Body of pancreas (tissue), 4 donors: ENCODE measurements at places on chromosomes 5 and 9. TPM values are rescaled to one million over a fixed set of nuclear protein-coding genes. Genes with fewer than 3 reads are reported as not detected.

- DNase-seq: no peak
These were observed 18.9 kb downstream of the CLPTM1L start for GRCh38 chr5:1325870-1326531.

DNA sequence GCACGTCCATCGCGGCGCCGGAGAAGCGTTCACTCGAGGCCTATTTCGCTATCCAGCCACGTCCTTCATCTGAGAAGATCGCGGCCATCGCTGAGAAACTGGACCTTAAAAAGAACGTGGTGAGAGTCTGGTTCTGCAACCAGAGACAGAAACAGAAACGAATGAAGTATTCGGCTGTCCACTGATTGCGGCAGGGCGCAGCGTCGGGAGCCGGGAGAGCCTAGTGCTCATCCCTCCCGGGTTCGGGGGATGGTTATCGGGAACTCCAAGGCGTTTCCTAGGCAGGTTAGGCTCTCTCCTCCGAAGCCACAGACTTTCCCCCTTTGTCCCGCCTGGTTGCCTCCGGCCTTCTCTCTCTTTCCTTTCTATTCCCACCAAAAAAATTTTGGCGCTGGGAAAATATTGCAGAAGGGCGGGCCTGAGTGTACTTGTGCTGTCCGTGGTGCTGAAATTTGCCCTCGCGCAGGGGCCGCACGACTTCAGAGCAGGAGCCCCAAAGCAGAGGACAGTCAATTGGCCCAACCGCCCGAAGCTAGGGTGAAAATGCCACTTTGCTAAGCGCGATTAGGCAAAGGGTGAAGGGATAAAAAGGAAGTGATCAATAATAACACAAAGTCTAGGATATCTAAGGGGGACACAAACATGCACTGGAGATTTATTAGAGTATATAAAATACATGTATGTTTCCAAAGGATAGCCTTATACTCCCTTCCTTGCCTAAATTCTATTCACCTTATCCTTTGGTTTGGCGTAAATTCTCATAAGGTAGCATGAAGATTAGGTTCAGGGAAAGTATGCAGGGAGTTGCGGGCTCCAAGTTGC, 1.8 kb downstream of the POU4F3 start:
- DNase-seq: peak; percentile 56

DNA sequence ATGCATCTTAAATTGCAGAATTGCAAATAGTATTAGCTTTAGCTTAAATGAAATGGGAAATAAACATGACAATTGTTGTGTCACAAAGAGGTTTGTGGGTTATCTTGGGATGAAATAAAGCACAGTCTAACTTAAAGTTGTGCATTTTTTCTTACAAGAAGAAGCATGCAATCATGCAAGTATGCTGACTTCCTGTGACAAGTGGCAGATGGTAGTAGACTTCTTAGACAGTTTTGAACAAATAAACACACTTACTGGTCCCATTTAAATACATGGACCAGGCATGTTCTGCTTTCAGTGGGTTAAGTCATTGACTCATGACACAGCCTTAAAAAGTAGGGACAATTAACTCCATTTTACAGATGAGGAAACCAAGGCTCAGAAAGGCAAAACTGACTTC, 15.9 kb upstream of the C5orf63 start:
- DNase-seq: no peak

- no peak for DNase-seq
These were observed 61.2 kb upstream of the GCNT4 start for GRCh38 chr5:75113354-75114113.

DNA sequence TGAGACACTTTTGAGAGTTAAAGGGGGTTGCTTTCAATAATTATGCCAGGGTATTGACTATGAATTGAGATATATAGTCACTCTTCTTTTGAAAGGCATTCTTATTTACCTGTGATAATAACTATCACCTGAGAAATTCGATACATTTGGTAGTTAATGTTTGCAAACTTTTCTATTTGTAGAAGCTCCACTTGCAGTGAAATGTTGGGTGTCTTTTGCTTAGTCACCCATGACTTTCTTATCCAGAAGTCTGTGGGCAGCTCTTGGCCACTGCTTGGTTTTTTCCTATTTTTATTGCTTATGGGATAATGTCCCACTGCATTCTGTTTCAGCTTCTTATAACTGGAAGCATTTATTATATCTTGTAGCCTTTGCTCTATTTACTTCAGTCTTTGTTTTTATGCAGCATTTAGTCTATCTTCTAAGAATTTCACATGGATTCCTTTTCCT, 3.9 kb downstream of the MACIR start:
- no peak for DNase-seq

- DNase-seq: no peak
These were observed 24.2 kb upstream of the KIF12 start for GRCh38 chr9:114123031-114123977.

DNA sequence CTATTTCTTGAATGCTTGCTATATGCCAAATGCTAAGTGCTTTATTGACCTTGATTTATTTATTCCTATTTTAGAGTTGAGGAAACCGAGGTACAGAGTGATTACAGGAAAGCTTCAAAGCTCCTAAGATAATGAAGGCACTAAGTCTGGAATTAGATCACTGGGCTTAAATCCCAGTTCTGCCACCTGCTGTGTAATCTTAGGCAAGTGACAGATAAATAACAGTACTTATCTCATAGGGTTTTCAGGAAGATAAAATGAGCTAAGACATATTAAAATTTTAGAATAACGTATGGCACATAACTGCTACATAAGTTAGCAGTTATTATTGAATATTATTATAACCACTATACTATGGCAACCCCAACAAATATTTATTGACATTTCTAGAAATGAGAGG, 843.8 kb downstream of the DTWD2 start:
- no peak for DNase-seq

- DNase-seq: no peak
These were observed 31.7 kb upstream of the CCL21 start for GRCh38 chr9:34741628-34742027.

- DNase-seq: no peak
These were observed 57.9 kb downstream of the ERBIN start for GRCh38 chr5:65984098-65984885.

GRCh38 chr5:54103871-54104270, 206.5 kb downstream of the ARL15 start:
- no peak for DNase-seq

DNA sequence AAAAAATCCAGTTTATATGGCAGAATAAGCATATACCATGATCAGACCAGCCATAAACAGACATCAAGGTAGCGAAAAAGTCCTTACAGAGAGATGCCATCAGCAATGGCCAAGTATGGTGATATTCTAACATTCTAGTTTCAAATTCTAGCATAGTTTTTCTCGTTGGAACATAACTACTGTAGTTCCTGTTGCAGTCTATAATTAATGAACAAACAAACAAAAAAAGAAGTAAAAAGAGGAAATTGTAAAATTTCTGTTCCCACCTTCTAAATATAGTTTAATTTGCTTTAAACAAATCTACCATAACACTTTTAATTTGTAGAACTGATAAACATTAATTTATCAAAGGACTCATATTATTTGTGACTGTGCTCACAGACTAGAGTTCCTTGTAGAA, 9.9 kb upstream of the CD180 start:
- no peak for DNase-seq

GRCh38 chr9:91560301-91560700, 136.7 kb upstream of the NFIL3 start:
- DNase-seq: no peak

DNA sequence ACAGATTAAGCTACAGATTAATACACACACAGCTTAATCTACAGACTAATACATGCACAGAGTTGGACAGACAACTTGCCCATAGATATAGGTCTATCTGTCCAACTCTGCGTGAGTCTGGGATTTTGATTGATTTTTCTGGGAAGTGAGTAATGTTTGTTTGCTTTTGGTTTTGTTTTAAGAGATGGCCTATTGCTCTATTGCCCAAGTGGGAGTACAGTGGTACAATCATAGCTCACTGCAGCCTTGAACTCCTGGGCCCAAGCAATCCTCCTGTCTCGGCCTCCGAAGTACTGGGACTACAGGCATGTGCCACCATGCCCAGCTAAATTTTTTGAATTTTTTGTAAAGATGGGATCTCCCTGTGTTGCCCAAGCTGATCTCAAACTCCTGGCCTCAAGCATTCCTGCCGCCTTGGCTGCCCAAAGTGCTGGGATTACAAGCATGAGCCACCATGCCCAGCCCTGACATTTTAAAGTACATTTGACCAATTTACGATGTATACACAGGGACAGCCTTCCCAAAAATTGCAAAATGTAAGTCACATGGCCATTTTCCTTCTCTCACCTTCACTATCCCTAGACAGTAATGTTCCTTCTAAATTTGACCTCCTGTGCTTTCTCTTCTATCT, 50.8 kb downstream of the PAPPA start:
- DNase-seq: no peak

- DNase-seq: peak; percentile 50
These were observed 47.6 kb downstream of the ACO1 start for GRCh38 chr9:32431940-32432555.

- DNase-seq: no peak
These were observed 266.8 kb upstream of the NREP start for GRCh38 chr5:112023766-112024165.

DNA sequence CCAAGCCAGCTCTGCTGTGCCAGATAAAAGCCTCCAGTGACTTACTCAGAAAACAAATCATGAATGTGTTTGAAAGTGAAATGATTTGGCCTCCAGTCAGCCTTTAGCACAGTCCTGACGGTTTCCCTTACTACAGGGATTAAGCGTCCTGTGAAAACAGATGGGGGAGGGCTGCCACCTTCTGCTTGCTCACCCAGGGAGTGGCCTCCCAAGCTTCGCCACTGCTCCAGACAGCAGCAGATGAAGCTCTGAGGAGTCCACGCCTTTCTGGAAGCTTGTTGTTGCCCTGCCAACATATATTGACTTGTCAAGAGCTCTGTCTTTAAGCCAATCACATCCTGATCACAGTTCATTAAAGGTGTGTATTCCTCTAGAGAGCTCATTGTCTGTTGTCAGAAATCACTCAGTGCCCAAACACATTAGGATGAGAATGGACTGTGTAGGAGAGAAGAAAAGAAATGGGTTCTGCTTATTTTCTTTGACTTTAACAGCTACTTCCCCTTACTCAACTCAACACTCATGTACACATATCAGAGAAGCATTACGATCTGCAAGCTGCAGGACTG, 4.9 kb upstream of the FYB1 start:
- DNase-seq: no peak

GRCh38 chr5:167765352-167765751, 526.1 kb upstream of the WWC1 start:
- no peak for DNase-seq

GRCh38 chr5:66742083-66742895, 146.1 kb downstream of the MAST4 start:
- peak; percentile 44 for DNase-seq

DNA sequence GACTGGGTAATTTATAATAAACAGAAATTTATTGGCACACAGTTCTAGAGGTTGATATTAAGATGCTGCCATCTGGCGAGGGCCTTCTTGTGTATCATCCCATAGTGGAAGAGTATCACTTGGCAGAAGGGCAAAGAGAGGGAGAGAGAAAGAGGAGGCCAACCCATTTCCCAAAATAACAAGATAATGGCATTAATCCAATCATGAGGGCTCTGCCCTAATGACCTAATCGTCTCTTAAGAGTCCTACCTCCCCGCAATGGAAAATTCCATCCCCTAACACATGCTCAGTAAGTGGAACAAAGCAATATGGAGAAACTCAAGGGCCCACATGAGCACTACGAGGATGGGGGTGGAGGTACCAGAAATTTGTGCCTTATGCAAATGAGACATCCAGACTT, 17.6 kb upstream of the VDAC1 start:
- DNase-seq: no peak

DNA sequence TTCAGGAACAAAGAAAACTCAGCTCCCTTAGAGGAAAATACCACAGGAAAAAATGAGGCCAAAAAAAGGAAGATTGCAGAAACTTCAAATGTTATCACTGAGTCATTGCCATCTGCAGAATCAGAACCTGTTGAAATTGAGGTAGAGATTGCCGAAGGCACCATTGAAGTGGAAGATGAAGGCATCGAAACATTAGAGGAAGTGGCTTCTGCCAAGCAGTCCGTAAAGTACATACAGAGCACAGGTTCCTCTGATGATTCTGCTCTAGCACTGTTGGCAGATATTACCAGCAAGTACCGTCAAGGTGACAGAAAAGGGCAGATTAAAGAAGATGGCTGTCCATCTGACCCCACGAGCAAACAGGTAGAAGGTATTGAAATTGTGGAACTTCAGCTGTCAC, 30.8 kb upstream of the NIM1K start:
- no peak for DNase-seq

DNA sequence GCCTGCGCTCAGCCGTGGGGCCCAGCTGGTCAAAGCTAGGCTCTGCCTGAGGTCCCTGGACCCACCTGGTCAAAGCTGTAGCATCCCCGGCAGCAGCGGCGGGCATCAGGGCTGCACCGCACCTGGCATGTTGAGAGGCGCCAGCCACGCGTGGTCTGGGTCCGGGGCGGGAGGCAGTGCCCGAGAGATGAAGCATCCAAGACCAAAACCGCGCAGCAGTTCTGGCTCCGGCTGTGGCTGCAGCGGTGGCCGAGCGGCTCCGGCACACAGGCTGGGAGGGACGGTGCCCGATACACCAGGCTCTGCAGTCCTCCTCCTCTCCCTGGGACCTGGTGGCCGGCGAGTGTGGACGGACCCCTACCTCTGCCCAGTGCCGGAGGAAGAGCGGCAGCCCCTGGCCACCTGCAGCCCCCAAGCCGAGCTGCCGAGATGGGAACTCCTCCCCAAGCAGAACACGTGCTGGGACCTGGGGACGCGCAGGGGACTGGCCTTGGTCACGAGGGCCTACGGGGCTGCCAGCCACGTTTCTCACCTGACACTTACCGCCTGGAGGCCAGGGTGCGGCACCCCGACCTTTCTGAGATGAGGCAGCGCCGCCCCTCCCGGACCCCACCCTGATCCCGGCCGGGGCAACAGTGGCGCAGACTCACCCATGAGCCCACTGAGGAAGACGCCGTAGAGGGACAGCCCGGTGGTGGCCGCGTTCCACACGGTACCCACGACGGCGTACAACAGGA, 33.0 kb downstream of the SLC9A3 start:
- no peak for DNase-seq

The CREB3 gene
- total RNA-seq: 31.9 TPM

The CAMK4 gene
- total RNA-seq: 0.78 TPM

The BSPRY gene
- total RNA-seq: 27.0 TPM

The ANXA6 gene
- 60.3 TPM for total RNA-seq

The SPATA31C1 gene
- not detected for total RNA-seq

The MUSK gene
- not detected for total RNA-seq

The SLC6A19 gene
- total RNA-seq: 1.3 TPM

The IPPK gene
- total RNA-seq: 6.3 TPM
